ENCODE measurements at places on chromosomes 3 and 15. TPM values are rescaled to one million over a fixed set of nuclear protein-coding genes. Genes with fewer than 3 reads are reported as not detected.

DNA sequence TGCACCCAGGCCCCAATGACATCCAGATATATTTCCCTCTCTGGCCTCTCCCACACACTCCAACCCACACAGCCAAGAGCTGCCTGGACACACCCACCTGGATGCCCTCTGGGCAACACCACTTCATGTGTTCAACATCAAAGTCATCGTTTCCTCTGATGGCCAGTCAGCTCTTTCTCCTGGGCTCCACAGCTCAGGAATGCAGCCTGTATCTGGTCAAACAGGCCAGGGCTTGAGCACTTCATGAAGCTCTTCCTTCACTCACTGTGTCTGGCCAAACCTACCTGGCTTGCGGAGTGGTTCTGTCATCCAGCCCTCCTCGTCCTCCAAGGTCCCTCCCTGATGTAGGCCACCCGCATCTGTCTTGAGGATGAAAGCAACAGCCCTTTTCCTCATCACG lies 35.8 kb upstream of the SLC6A11 start:
- no peak for DNase-seq

- no peak for DNase-seq
Measured at GRCh38 chr3:140146668-140147067, 211.7 kb downstream of the CLSTN2 start.

DNA sequence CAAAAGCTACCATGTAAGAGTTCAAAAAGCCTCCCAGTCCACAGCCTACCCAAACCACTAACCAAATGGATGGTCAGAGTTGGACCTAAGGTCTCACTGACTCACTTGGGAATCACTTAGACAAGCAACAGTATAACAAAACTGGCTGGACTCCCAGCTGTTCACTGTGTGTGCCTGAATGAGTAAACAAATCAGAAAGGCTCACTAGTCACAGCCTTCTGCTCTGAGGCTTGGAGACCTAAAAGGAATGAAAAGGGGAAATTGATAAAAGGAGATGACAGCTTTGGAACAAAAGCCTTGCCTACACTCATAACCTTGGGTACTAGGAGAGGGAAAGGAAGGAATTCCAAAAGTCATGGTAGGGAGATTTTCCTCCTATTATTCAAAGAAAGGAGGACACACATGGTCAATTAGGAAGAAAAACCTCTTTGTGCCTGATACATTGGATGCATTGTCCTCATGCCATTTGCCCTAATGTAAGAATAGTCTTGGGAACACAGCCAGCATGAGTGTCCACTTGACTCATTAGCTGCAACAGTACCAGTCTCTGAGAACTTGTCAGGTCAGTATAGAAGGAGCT lies 92.3 kb downstream of the FRMD5 start:
- no peak for DNase-seq

DNA sequence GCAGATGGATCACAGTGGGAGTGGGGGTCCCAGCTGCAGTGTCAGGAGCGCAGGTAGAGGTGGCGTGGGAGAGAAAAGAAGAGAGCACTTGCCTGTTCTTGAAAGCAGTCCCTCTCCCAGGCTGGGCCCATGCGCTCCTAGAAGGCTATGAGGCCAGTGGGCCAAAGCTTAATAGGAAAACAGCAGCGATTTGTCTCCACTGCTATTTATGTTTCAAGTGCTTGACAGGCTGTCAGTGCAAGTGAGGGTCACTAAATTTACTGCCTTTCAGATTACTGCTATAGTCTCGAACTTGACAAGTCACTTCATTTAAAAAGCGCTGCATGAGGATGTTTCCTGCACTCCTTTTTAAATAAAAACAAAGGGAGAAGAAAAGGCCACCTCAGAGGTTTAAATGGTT lies 239.5 kb downstream of the GAP43 start:
- DNase-seq = no peak

GRCh38 chr3:43857361-43858293 lies 166.9 kb downstream of the ABHD5 start:
- no peak for DNase-seq

- DNase-seq = no peak
Measured at GRCh38 chr3:155281912-155282311, 11.6 kb downstream of the STRIT1 start.

GRCh38 chr15:74667975-74668374 lies 27.8 kb downstream of the EDC3 start:
- no peak for DNase-seq

DNA sequence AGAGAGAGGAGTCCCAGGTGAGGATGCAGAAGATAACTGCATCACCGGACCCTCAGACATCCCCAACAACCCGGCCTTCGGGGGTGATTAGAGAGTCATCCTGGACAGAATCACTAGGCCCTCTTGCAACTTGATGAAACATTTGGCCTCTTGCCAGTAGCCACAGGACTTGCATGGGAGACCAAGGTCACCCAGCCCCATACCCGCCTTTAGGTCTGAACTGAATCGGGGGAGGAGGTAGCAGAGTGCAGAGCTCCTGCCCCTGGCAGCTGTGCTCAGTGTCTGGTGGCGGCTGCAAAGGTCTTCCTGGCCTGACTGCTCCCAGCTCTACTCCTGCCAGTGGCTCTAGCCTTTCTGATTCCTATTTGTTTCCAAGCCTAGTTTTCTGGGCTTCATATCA lies 12.4 kb downstream of the PIF1 start:
- DNase-seq = no peak

GRCh38 chr15:94127006-94127405 lies 104.4 kb upstream of the MCTP2 start:
- DNase-seq = no peak

The PDZRN3 gene
- 0.56 TPM for total RNA-seq

The FAM240A gene
- total RNA-seq = not detected

The STRIT1 gene
- not detected for total RNA-seq

The MORC1 gene
- 0.12 TPM for total RNA-seq

The TMEM45A gene
- 49.5 TPM for total RNA-seq
